Skeletal muscle cell (primary cell): ENCODE measurements at places on chromosomes 7 and 10.

GRCh38 chr7:73707045-73707631, 12.3 kb downstream of the STX1A start:
- DNase-seq: no peak

- DNase-seq: no peak
Measured at GRCh38 chr7:158809596-158809995, 19.7 kb downstream of the ESYT2 start.

DNA sequence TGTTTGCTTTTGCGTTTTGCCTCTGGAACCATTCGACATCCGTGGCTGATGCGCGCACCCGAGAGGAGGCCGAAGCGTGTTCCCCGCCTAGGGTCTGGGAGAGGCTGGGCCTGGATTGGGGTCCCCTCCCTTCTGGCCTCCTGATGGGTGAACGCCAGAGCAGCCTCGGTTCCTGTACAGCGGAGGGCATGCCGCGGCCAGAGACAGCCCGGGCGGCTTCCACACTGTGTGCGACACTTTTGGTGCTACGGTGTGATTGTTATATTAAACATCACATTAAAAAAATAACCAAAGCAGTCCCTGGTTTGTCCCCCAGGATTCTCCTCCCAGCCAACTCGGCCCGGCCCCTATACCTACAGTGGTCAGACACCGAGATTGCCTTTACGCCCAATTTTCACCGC, 3.7 kb upstream of the HOXA7 start:
- no peak for DNase-seq

DNA sequence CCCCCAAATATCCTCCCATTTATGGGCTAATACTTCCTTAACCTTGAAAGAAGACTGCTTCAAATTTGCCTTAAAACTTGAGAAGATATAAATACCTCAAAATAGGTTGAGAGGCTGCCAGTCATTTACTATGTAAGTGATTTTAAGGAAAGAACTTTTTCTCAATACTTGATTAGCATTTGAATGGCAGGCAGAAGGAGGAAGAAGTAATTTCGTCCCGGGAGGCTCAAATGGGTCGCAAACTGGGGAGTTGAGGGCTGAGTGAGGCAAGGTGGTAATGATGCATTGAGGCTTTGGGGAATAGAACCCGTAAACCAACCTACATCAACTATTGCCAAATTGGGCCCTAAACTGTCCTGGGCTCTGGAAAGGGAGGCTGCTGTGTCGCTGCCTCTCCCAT, 11.1 kb downstream of the CAMK1D start:
- no peak for DNase-seq

DNA sequence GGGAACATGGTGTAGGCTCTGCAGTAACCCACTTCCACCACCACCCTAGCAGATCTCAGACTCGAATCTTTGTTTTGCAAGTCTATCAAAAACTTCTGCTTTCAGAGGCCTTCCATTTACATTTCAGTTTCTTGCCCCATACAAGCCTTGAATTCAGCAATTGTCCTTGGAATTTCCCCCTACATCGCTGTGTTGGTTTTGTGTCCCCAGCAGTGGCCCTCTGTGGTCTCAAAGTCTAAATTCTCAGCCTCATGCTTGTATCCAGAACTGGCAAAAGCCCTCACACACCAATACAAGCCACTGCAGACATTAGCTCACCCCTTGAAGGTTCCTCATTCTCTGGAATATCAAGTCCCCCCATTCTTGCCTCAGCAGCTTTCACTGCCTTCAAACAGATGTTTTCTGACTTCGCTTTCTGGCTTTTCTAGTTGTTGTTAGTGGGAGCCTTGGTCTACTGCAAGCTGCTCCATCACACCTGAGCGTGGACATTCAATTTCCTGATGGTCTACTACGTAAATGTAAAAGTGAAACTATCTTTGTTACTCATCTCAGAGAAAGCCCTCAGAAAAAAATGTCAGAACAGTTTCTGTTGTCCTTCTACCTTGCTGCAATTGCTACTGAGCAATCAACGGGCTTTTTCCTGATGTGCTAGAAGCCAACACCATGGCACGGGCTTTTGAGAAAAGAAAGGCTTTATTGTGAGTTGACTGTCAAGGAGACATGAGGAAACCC, 1.8 kb upstream of the NUB1 start:
- DNase-seq: no peak

- peak; percentile 11 for DNase-seq
Measured at GRCh38 chr7:140697447-140698143, 1.1 kb downstream of the NDUFB2 start.
